ENCODE measurements at places on chromosomes 13 and 19.

GRCh38 chr13:72166102-72166650 is 299.2 kb upstream of the DACH1 start:
- DNase-seq: no peak

DNA sequence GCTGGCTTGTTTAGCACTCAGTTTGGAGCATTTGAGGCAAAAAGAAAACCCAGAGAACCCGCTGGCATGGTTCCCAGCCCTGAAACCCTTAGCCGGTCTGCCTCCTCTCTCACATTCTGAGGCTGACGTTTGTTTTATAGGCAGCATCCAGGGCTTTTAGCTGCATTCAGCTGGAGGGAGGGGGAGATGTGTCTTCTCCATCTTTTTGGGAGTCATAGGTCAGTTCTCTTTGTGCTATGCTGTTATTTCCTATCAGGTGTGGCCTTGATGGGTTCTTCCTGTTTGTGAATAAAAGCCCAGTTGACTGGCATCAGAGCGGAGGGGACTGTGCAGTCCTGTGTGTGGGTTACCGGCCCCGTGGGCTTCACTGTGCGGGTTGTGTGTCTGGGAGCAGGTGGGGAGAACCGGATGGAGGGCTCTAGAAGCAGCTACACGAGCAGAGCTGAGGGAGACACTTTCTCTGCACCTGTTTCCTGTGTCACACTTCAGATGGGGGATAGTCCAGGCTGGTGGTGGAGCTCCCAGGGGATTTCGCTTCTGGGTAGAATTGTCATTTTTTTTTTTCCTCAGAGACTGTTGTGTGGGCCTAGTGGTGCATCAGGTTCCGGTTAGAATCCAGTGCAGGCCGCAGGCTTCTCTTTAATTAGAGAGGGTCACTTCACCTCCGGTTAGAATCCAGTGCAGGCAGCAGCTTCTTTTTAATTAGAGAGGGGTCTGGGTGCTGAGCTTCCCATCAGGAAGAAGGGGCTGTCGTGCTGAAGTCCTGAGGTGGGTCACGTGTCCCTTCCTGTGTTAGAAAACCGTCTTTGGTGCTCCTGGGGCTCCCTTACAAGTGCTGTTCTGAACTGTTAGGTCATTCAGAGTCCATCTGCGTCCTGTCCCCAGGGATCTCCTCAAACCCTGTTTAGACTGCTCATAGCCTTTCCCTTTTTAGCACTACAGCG is 69.6 kb downstream of the ARHGEF7 start:
- no peak for DNase-seq

GRCh38 chr19:22595918-22596341 is 38.2 kb upstream of the ZNF492 start:
- no peak for DNase-seq

DNA sequence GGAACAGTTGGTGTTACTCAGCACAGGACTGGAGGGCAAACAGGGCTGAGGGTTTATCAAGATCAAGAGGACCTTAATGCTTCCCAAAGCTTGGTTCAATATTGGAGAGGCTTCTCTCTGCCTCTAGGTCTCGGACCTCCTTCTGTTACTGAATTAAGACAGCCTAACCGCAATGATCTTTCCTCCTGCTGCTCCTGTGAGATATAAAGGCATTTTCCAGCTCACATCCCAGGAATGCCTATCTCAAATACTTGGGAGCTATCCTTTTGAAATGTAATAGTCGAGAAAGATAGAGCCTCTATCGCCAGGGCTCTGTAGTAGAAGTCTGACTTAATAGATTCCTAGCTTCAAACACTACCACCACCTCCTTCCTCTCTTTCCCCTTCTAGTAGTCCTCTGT is 1475.0 kb downstream of the SLITRK1 start:
- DNase-seq: no peak

GRCh38 chr19:1663852-1664251 is 11.4 kb upstream of the TCF3 start:
- DNase-seq: no peak

DNA sequence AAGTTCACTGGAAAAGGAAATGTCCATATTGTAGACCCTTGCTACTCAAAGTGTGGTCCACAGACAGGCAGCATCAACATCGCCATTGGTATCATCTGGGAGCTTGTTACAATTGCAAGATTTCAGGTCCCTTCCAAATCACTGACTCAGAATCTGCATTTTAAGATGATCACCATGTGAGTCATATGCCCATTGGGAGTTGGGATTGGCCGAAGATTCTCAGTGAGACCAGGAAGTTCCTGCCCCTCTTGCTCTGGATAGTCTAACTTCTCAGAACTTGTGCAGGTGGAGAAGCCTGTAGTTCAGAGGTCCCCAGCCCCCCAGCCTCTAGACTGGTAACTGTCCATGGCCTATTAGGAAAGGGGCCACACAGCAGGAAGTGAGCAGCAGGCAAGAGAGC is 48.9 kb upstream of the URAD start:
- no peak for DNase-seq

- peak; percentile 34 for DNase-seq
Measured at GRCh38 chr13:73657821-73658540, 476.2 kb downstream of the KLF12 start.

DNA sequence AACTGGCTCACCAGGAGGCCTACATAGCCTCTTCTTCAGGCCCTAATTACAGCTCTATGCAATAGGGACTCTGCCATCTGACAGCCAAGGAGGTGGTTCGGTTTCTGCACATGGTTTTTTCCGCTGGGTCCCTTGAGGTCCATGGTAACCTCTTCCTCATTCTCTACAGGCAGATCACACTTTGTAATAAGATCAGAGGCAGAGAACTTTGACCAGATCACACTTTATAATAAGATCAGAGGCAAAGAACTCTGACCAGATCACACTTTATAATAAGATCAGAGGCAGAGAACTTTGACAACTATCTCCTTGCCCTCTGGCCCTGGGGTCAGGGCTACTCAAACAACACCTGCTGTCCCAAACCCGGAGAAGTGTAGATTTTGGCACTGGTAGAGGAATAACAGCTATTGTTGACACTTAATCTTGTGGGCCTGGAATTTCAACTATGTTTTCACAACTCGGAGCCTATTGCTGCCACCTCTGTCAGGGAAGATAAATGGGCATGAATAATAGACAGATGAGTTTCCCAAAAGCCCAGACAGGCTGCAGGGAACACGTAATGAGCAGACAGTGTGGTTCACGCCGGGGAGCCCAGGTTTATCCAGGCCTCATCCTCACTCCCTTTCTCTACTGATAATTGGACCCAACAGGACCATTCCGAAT is 246.1 kb downstream of the UQCRFS1 start:
- no peak for DNase-seq

GRCh38 chr19:33486936-33487811 is 34.4 kb downstream of the PEPD start:
- DNase-seq: no peak

DNA sequence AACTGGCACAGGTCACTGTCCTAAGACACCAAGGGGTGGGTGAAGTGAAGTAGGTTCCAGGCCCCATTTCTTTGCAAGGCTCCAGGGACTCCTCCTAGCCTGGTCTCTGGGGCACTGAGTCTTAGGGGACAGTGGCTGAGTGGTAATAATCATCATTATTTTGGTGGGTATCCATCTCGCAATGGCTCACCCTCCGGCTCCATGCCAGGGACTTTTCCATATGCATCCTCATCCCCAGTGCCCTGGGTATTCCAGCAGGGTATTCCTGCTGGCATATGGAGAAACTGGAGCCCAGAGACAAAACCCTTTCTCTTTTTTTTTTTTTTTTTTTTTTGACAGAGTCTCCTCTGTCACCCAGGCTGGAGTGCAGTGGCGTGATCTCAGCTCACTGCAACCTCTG is 2.5 kb downstream of the PDE4A start:
- no peak for DNase-seq

DNA sequence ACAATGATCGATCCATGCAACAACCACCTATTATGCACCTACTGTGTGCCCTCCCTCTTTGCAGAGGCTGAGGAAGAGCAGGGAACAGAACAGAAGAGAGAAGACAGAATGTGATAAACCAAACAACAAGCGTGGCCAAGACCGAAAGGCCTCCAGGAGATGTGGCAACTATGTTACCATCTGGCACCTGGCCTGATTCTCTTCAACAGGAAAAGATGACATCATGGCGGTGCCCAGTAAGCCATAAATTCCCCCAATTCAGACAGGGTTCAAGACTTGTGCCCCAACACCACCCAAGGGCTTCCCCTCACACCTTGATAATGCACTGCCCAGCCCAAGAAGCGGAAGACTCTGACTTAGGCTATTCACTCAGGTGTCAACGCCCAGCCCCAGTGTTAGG is 44.3 kb downstream of the SLC7A1 start:
- DNase-seq: no peak

DNA sequence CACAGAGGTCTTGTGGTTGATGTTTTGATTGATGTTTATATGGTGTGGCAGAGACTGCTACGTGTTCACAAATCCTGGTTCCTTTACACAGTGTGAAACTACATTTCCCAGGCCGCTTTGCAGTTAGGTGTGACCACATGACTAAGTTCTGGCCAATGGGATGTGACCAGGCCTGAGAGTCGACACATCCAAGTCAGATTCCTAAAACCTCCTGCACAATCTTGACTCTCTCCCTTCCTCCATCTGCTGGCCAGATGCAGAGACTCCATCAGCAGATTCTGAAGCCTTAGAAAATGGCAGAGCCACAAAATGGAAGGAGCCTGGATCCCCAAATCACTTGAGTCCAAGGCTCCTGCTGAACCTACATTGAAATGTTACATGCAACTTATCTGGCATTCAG is 12.6 kb downstream of the CD37 start:
- peak; percentile 66 for DNase-seq

DNA sequence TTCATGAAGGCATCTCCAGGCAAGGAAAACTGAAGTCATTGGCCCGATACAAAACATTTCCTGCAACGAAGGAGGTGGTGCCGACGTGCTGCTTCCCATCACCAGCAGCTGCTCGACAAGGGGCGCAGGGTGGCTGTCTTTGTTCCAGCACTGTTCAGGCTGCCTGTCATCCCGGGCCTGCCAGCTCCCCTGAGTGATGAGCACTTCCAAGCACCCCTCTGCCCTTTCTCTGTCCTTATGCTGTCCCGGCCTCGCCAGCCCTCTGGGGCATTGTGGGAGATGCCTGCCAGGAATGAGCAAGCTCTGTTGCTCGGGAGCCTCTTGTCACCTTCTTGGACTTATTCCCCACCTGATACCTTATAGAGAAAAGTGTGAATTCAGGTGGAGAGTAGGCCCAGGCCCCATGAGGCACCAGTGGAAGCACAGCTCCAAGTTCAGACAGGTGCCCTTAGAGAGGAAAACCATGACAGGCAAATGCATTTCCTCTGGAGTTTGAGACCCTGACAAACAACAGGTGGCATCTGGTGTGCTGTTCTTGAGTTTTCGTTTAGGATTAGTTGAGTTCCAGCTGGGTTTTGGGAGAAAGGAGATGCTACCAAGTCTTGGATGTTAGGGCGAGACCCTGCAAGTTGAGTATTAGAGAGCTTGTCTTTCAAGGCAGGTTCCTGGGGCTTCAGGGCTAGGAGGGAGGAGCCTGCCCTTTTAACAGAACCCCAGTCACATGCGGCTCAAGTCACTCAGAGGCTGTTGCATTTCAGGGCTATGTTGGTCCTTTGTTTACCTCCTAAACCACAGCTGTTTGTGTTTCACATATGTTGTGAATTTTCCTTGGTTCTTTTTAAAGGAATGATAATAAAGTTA is 21.4 kb downstream of the BBC3 start:
- DNase-seq: no peak

GRCh38 chr19:36483653-36484052 is 5.7 kb downstream of the ZNF566 start:
- no peak for DNase-seq

GRCh38 chr13:53198736-53199135 is 170.1 kb downstream of the OLFM4 start:
- peak; percentile 15 for DNase-seq

DNA sequence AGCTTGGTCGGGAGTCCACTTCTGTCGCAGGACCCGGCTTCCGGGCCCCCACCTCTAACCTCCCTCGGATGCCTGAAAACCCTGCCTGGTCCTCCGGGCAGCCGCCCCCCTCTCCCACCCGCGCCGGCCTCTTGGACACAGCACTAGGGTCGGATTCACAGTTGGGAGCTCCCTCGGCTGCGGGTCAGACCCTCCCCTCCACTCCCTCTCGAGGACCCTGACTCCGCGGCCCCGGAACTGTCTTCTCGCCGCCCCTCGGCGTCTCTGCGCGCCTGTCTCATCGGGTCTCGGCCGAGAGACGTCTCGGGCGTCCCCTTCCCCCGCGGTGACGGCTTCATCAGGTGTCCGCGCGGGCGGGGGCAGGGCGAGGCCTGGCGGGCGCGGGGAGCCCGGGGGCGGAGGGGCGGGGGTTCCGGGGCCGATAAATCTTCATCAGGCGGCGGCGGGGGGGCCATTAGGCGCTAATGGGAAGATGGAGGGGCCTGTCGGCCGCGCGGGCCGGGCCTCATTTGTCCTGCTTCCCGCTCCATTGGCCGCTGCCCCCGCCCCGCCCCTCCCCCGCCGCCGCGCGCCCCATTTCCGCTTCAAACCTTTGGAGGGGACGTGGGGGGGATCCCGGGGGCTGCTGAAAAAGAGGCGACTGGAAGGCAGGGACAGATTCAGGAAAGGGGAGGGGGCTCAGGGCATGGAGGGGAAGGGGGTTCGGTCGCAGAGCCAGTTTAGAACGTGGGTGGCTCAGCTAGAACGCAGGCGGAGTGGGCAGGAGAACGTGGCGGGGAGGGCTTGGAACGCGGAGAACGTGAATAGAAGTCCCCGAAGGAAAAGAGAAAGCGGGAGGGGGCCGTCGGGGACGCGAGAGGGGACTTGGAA is 11.8 kb upstream of the ERFL start:
- peak; percentile 30 for DNase-seq

GRCh38 chr13:75480671-75481175 is 1.2 kb downstream of the TBC1D4 start:
- no peak for DNase-seq

DNA sequence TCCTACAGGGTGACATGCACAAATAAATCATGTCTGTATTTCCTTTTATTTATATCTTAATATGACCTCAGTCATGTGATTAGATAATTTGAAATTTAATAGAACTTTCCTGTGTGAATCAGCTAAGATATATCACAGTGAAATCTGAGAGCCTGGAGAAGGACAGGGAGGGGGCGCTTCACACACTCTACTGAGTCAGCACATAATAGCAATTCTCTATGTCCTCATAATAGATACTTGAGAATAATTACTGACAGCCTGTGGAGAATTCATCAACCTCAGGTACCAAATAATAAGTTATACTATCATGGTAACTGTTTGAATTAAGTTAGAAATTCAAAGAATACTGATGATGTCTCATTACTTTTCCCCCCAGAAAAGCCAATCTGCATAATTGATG is 98.0 kb upstream of the SLC10A2 start:
- DNase-seq: no peak

DNA sequence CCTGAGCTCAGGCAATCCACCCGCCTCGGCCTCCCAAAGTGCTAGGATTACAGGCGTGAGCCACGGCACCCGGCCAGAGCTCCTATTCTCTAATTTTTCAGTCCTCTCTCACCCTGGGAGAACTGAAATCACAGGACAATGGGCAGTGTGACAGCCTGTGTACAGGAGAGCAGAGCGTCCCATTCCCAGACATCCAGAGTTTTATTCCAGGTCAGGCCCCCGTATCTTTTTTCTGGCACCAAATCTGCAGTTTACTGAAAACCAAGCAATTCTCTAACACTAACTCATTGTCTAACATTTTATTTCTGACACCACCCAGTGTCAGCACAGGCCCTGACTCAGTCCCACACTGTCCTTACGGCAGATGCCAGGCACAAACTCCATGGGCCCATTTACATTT is 6.7 kb downstream of the ZNF708 start:
- no peak for DNase-seq

GRCh38 chr13:106815545-106815944 is 247.6 kb upstream of the ARGLU1 start:
- no peak for DNase-seq

- DNase-seq: no peak
Measured at GRCh38 chr19:11223200-11223599, 16.2 kb upstream of the ANGPTL8 start.

GRCh38 chr13:94031609-94032008 is 447.9 kb downstream of the DCT start:
- no peak for DNase-seq
